ENCODE measurements at places on chromosomes 11 and 22.

GRCh38 chr11:65280646-65281045, 18.9 kb downstream of the POLA2 start:
- DNase-seq, result no peak

GRCh38 chr11:76792505-76793264, 9.5 kb downstream of the TSKU start:
- DNase-seq, result no peak

DNA sequence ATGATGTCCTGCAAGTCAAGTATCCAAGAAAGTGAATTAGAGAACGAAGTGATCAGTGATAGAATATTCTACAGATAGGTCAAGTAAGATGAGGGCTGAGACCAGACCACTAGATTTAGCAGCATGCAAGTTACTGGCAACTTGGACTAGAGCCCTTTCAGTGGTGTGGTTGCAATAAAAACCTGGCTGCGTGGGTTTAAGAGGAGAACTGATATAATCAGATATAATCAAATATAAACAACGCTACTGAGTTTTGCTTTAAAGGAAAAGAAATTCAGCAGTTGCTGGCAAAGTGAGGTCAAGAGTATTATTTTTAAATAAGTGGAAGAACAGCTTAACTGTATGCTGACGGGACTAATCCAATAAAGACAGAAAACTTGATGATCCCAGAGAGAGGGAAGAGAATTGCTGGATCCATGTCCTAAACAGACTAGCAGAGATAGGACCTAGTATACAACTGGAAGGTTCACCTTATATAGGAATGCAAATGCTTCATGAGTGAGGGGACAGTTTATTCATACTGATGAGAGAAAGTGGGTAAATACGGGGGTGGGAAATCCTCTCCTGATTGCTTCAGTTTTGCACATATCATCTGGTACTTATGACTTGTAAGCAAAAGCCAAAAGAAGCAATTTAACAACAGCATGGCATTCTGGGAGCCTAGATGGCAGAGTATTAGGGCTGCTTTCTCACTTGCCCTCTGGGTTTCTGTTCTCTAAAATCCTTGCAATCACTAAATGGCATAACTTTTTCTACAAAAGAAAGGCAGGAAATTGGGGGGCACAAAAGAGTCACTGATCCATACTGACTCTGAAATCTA, 146.2 kb downstream of the RBFOX2 start:
- DNase-seq, result no peak

GRCh38 chr11:78244546-78245255, 56.0 kb downstream of the USP35 start:
- no peak for DNase-seq

- DNase-seq, result no peak
These were observed 71.5 kb upstream of the SORL1-AS1 start for GRCh38 chr11:121524233-121524631.

GRCh38 chr11:72925656-72926055, 111.4 kb downstream of the ATG16L2 start:
- DNase-seq, result no peak

- no peak for DNase-seq
These were observed 5.6 kb upstream of the EEF1G start for GRCh38 chr11:62579252-62579651.

DNA sequence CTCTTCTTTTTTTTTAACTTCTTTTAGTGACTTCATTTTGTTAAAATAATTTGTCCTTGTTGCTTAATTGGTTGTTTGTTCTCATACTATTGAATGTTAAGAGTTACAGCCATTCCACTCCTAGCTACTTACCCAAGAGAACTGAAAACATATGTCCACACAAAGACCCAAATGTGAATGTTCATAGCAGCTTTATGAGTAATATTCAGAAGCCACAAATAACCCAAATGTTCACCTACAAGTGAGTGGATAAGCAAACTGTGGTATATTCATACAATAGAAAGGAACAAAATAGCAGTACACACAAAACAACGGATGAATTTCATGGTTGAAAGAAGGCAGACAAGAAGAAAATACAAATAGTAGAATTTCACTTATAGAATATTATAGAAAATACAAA, 1.4 kb upstream of the OR4D11 start:
- DNase-seq, result no peak

- no peak for DNase-seq
These were observed 581.5 kb downstream of the LRRC4C start for GRCh38 chr11:40877981-40878380.

- DNase-seq, result no peak
These were observed 638 bp downstream of the PARVA start for GRCh38 chr11:12377824-12378593.

DNA sequence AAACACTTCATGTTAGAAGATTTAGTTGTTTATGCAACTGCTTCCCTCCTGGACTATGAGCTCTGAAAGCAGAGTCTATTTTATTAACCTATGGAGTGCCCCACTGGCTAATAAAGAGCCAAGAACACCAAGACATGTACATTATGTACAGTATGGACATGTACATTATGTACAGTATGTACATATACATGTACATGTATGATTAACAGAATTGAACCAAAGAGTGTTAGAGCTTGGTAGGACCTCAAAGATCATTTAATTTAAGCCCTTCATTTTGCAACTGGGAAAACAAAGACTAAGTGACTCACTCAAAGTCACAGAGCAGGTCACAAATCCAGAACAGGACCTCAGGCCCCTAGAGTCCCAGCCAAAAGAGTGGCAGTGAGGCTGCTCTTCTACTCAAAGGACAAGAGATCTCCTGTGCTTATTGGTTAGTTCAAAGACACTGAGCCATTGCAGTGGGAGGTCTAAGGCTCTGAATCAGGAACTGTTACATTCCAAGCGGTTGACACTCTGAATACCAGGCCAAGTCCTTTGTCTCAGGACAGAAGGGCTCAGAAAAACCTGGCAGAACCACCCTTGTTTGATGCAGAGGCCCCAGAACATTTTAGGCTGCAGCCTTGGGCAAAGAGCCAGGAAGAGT, 103.8 kb downstream of the FAM168A start:
- no peak for DNase-seq

DNA sequence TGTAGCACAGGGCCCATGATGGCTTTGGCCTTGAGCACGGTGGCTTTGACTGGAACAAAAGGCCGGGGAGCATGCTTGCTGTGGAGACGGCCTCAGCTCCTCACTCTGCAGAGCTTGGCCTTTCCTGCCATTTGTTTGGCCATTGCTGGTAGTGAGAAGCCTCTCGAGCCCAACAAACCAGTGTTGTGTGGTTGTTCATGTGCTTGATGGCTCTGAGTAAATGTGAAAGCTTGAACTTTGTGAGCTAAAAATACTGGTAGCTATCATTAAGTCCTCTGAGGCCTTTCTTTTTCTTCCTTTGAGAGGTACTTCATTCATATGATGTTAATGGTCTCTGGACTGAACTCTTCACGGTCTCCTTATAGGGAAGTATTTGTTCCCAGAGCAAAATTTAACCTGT, 39.6 kb downstream of the NAT10 start:
- DNase-seq, result no peak

DNA sequence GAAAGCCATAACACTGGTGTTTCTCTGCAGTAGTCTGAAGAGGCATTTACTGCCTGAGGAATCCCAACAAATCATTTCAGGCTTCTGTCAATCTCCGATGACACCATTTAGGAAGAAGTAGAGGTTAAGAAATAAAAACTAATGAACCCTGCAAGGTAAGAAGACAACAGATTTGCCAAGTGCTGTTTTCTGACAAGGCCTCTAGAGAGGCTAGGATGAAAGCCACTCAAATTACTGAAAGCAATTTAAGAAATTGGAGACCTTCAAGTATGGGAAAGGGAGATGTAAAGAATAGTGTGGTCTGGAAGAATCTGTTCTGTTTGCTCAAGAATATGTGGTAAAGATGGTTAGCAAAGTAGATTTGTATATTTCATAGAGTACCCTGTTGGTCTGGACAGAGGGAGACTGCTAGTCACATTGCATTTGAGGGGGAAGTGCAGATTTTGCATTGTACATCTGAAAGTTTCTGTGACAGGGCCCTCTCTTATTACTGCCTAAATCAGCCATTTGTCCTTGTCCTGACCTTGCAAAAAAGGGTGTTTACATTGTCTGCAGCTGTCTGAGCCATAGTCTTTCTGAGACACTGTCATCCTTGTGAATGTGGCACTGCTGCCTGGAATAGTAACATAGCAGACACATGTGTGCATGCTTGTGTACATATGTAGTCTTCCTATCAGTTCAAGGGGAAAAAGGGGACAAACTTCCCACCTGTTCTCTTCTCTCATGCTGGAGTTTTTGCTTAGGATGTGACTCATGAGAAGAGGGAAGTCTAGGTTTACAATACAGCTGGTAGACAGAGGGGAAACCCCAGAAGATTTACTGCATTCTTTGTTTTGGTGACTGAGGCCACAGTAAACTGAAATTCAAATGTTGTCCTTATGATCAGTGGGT, 640.2 kb upstream of the KIRREL3 start:
- DNase-seq, result no peak

DNA sequence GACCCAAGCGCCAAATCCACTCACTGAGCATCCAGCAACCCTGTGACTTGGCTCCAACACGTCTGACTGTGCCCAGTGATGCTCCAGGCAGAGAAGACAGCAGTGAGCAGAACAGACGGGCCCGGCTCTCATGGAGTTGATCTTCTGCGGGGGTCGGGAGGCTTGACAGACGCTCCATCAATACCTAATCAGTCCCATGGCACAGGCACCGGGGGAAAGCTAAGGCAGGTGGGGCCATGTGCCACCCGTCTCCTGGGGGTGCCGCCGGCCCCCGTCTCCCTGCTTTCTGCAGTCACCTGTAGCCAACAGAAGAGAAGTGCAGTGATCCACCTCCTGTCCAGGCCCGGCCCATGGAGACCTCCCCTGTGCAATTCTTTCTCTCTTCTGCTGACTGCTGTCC, 47.5 kb downstream of the LINC01488 start:
- DNase-seq, result no peak

- DNase-seq, result no peak
These were observed 83.5 kb upstream of the NARS2 start for GRCh38 chr11:78657968-78658839.

DNA sequence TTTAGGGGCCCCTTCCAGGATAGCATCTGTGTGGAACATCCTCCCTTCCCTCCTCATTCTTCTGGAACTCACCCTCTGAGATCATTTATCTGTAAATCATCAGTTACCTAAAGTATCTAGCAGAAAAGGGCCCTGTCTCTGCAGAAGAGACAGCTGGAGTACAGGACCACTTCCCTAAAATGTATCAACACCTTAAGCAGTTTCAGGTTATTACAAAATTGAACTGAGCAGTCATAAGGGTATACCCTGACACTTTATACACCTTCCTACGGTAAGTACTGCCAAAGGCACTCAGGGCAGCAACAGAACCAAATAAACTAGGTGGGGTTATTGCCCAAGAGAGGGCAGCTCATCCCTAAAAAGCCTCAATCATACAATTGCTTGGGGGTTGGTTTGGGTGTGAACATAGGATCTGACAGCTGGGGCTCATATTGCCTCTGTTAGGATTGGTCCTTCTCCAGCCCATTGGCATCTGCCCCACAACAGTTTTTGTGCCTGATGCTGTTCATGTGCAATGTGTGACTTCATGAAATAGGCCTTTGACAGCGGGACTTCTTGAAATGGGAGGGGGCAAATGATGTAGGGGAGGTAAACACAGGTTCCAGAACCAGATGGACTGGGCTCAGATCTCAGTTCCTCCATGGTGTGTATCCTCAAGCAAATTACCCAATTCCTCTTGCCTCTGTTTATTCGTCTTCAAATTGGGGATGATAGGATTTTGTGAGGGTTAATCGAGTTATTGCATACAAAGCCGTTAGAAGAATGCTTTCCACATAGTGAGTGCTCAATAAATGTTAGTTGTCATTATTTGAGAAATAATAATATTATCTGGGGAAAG, 2.9 kb downstream of the POU2AF3 start:
- no peak for DNase-seq

DNA sequence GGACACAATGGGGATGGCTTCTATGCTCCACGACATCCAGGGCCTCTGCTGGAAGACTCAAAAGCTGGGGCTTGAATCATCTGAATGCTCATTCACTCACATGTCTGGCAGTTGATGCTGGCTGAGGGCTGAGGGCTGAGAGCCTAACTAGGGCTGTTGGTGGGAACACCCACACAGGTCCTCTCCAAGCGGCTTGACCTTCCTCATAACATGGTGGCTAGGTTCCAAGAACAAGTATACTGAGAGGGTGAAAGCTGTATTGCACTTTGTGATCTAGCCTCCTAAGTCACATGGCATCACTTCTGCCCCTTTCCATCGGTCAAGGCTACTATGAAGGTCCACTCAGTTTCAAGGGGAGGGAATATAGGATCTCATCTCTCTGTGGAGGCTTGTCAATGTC, 7.5 kb downstream of the TMEM151A start:
- no peak for DNase-seq

DNA sequence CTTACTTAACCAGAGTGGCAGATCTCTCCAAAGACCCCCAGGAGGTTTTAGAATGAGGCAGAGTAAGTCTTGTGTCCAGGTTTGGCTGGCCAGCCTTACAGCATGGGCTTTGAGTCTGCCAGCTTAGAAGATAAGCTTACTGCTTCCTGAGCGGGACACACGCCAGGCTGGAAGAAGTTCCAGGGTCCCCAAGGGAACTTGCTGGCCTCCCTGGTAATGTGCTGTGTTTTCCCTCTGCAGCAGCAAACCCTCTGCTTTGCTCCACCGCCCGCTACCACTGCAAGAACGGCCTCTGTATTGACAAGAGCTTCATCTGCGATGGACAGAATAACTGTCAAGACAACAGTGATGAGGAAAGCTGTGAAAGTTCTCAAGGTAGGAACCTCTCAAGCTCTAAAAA, 154.2 kb downstream of the LDLRAD3 start:
- DNase-seq, result no peak

DNA sequence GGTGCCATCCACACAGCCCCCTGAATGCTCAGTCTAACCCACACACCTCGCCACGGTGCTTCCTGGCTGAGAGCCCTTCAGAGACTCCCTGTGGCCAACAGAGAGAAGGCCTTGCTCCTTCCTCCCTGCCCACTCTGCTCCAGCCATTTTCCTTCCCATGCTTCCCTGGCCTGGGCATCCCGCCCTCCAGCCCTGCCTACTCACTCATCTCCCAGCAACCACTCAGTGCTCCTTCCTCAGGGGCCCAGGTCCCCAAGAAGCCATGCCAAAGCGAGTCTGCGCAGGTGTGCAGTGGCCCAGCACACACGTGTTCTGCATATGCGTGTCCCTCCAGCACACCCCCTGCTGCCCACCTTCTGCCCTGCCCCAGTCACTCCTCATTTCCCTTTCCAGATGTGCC, 56.4 kb downstream of the NECTIN1 start:
- DNase-seq, result no peak

DNA sequence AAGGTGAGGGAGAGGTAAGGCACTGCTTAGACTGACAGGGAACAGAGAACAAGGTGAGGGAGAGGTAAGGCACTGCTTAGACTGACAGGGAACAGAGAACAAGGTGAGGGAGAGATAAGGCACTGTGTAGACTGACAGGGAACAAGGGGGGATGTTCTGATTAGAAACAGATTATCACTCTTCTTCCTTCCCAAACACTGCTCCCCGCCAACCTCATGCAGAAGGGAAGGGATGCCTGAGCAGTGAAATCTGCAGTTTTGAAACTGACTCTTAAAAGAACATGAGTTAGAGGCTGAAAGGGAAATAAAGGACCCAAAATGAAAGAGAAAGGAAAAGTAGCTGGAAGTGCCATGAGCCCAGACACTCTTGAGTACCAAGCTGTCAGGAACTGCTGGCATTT, 29.8 kb downstream of the NEFH start:
- DNase-seq, result no peak
